ENCODE measurements at places on chromosomes 4 and X. TPM values are rescaled to one million over a fixed set of nuclear protein-coding genes. Genes with fewer than 3 reads are reported as not detected.

DKC1 gene
- 71.2 TPM for total RNA-seq

DNA sequence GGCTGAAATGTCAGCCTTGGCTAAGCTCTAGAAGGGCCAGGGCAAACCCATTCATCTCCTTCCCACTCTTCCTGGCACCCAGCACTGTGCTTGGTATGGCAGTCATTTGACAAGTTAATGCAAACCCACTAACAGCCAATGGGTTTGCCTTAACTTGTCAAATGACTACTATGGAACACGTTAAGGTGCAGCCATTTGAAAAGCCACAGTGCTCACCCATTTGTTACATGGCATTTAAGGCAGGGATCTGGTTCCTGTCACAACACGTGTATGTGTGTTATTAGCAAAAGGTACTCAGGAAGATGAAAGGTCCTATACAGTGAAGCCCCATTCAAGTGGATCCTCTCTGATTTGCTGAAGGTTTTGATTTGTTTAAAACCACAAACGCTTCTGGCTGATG, 7.2 kb downstream of the CRMP1 start:
- DNase-seq = no peak

DNA sequence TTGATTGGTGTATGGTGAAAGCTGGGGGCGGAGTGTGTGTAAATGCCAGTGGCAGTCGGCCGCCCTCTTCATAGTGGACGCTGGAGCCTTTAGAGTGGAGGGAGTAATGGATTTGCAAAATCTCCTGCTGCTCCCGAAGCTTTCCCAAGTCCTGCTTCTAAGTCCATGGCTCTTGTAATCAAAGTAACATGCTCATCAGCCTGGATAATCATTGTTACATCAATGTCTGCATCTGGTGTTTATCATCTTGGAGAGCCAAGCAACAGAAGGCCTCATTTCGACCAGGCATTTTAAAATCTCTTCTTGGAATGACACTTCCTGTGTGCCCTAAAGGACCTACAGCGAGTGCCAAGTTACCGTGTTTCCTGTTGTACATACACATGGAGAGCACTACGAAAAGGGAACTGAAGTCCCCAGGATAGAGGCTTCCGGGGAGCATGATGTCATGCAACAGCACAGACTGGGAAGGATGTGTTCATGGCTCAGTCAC, 32.2 kb downstream of the UNC5C start:
- no peak for DNase-seq

- DNase-seq = no peak
Measured at GRCh38 chr4:92520563-92520962, 216.8 kb downstream of the GRID2 start.

DNA sequence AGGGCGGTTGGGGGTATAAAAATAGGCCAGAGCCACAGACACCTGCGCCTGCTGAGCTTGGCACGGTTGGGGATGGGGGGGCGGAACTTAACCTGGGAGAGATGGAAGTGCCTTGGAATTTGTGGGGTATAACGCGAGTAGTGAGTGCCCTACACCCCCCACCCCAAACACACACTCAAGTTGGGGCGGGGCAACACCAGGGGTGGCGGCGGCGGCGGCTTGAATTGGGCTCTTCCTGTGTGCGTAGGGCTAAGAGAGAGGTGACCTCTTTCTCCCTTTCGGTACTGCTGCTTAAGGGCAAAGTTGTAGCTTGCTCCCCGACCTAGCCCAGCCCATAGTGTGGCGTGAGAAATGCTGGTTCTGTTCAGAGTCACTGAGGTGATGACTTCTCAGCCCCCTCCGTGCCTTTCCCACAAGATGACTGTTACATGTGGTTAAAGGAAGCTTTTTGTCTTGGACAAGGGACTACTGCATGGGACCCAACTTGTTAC, 839 bp downstream of the STK26 start:
- peak; percentile 71 for DNase-seq

DNA sequence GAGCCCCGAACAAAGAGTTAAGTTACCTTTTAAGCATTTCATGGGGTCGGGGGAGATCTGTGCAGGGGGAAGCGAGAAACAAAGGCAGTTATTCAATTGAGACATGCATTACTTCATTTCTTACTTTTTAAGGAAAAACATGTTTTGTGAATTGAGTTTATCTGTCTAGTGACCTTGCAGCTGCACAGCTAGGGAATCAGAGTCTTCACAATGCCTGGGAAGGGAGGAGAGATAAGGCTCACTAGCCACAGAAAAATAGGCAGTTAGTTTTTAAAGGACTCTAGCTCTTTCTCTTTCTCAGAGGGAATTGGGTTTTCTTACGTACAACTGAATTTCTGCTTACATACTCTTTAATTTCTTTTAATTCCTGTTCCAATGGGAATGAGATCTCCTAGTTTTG, 26.2 kb upstream of the ZBTB33 start:
- DNase-seq = no peak

DNA sequence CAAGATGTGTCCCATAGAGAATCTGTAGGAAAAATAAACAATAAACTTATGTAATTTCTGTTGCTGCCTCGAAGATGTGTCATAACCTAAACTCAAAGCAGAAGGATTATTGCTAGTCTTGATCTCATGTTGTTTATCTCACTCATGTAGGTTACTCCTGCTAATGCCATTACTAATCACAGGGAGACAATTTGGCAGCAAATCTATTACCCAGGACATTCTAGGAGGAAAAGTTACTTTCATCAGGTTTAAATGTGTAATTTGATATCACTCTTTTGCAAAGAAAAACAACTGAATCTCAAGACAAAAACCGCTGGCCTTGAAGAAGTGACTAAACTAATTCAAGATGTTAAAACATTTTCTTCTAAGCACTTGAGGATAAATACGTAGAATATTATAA, 34.0 kb downstream of the LDOC1 start:
- peak; percentile 74 for DNase-seq

DNA sequence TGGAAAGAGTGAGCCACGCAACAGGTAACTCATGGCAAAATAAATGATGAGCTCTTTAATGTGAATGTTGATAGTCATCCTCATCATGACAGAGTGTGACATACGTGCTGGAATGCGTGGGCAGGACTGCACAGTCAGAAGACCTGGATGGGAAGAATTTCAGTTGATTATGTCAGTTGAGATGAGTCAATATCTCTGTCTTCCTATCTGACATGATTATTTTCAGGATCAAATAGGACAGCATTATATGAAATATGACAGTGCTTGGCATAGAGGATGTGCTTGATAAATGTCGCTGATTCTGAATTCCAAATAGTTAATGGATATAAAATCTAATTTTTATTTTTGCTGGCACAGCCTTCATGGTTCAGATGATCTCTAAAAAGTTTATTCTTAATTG, 95.1 kb downstream of the IL15 start:
- no peak for DNase-seq

SPANXD gene
- 210 TPM for total RNA-seq

GRCh38 chr4:93261207-93261606, 567.3 kb upstream of the ATOH1 start:
- DNase-seq = no peak

FRMD7 gene
- not detected for total RNA-seq

SLC10A7 gene
- 8.7 TPM for total RNA-seq

NSUN7 gene
- total RNA-seq = 5.9 TPM

DNA sequence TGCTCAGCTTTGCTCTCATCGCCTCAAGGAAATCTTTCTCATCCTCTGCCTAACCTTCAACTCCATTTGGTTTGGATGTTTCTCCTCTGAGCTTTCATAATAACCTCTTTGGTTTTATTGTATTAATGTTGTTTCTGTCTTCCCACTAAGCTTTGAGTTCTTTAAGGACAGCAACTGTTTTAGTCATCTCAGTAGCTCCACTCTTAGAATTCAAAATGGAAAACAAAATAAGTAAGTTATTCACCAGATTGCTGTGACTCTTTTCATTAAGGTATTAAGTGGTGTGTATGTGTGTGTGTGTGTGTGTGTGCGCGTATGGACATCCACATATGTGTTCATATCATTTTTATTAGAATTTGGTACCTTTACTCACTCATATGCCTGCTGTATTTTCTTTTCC, 279.2 kb upstream of the BOD1L1 start:
- no peak for DNase-seq

DNA sequence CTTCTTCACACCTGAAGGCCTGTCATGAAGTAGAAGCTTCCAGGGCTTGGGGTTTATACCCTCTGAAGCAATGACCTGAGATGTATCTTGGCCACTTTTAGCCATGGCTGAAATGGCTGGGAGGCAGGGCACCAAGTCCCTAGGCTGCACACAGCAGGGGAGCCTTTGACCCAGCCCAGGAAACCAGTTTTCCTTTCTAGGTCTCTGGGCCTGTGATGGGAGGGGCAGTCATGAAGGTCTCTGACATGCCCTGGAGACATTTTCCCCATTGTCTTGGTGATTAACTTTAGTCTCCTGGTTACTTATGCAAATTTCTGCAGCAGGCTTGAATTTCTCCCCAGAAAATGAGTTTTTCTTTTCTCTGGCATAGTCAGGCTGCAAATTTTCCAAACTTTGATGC, 511.0 kb upstream of the KLHL4 start:
- DNase-seq = no peak

- DNase-seq = peak; percentile 73
Measured at GRCh38 chrX:34875204-34875603, 67.4 kb upstream of the FAM47B start.

- no peak for DNase-seq
Measured at GRCh38 chr4:12286351-12286750, 857.7 kb upstream of the HS3ST1 start.

HSD17B13 gene
- total RNA-seq = not detected

STS gene
- total RNA-seq = 3.2 TPM

- DNase-seq = no peak
Measured at GRCh38 chrX:150849996-150850720, 48.3 kb downstream of the CD99L2 start.

GRCh38 chr4:156237231-156237630, 283.6 kb upstream of the CTSO start:
- peak; percentile 32 for DNase-seq

GASK1B gene
- total RNA-seq = 4.4 TPM

CTAG1A gene
- total RNA-seq = not detected

- DNase-seq = peak; percentile 16
Measured at GRCh38 chr4:26191353-26191752, 129.5 kb upstream of the RBPJ start.

DNA sequence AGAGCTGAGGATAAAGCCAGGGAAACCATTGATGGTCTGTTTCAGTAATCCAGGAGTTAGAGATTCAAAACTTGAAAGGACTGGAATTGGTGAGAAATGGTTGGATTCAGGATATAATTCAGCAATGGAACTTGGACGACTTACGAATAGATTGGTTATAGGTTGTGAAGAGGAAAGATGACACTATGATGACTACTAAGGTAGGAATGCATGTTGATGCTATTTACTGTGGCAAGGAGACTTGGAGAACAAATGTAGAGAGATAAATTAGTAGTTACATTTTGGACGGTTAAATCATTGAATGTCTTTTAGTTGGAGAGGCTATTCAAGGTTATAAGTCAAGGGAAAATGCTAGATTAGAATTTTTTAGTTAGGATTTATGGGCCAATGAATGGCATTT, 365.4 kb upstream of the TECRL start:
- DNase-seq = peak; percentile 73

GRCh38 chr4:26141911-26142638, 178.7 kb upstream of the RBPJ start:
- DNase-seq = peak; percentile 46

DNA sequence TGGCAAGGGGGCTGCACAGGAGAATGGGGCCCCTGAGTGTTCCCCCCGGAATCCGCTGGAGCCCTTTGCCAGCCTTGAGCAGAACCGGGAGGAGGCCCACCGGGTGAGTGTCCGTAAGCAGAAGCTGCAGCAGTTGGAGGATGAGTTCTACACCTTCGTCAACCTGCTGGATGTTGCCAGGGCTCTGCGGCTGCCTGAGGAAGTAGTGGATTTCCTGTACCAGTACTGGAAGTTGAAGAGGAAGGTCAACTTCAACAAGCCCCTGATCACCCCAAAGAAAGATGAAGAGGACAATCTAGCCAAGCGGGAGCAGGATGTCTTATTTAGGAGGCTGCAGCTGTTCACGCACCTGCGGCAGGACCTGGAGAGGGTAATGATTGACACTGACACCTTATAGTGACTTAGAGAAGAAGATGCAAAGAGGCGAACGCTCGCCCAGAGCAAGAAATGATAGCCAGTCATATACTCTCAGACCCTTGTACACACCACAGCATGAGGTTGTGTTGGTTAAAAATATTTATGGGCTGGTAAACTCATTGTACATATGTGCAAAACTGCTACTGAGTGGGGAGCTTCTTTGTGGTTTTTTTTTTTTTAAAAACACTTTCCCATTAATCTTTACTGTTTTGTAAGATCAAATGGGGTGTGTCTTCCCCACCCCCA, 52.5 kb downstream of the JADE1 start:
- DNase-seq = no peak

GRCh38 chr4:149702414-149703293, 113.0 kb downstream of the IQCM start:
- no peak for DNase-seq

- no peak for DNase-seq
Measured at GRCh38 chr4:96936886-96937285, 1097.0 kb downstream of the PDHA2 start.

GRCh38 chr4:184548648-184549341, 74.4 kb upstream of the IRF2 start:
- DNase-seq = no peak

DNA sequence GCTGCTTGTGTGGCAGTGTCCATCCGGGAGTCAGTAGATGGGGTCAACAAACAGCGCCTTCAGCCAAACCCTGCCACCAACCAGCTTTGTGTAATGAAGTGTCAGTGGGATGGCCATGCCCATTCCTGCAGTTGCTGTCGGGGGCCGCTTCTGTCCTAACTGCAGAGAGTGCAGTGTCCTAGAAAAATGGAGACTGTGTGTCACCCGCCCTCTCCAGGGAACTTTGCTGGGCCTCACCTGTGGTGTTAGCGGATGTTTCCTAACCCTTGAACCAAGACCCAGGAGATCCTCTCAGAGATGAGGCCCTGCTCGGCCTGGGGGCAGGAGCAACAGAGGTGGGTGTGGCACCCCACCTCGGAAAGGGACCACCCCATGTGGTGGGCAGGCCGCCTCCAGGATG, 35.3 kb upstream of the HGFAC start:
- DNase-seq = no peak

GRCh38 chrX:115503099-115503498, 57.9 kb upstream of the PLS3 start:
- peak; percentile 12 for DNase-seq

GRCh38 chr4:78517050-78517652, 34.4 kb upstream of the ANXA3 start:
- DNase-seq = peak; percentile 17

DNA sequence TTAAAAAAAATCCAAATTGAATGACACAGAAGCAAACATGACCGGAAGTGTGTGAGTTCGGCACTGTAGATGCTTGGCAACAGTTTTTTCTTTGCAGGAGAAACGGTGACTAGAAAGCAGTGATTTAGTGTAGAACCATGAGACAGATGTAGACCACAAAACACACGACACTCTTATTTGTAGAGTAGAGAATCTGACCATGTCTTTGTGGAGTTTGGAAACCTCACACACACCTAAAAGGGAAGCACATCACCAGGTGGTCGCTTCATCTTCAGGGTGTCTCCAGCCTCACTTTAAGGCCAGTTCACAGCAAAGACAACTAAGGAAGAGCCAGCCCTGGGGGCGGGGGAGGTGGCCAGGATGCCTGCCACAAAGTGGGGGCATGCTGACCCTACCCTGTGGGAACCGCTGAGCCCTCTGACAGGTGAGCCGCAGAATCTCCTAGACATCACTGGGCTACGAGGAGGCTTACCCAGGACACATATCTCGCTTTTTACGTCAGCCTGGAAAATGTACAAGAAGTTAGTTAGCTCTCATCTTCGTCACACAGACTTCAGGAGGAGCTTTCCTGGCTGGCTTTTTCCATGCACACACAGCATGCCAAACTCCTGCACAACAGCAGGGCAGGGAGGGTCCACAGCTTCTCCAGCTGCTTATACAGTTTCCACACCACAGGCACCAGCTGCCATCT, 64.4 kb upstream of the PDLIM3 start:
- DNase-seq = no peak

STATH gene
- total RNA-seq = not detected

All from M059J (cell line).